Tibial nerve (tissue), 4 donors: ENCODE measurements at places on chromosomes 13 and 19. TPM values are rescaled to one million over a fixed set of nuclear protein-coding genes. Genes with fewer than 3 reads are reported as not detected.

The IGFL2 gene
- not detected for total RNA-seq

The AMH gene
- total RNA-seq = 5.4 TPM

DNA sequence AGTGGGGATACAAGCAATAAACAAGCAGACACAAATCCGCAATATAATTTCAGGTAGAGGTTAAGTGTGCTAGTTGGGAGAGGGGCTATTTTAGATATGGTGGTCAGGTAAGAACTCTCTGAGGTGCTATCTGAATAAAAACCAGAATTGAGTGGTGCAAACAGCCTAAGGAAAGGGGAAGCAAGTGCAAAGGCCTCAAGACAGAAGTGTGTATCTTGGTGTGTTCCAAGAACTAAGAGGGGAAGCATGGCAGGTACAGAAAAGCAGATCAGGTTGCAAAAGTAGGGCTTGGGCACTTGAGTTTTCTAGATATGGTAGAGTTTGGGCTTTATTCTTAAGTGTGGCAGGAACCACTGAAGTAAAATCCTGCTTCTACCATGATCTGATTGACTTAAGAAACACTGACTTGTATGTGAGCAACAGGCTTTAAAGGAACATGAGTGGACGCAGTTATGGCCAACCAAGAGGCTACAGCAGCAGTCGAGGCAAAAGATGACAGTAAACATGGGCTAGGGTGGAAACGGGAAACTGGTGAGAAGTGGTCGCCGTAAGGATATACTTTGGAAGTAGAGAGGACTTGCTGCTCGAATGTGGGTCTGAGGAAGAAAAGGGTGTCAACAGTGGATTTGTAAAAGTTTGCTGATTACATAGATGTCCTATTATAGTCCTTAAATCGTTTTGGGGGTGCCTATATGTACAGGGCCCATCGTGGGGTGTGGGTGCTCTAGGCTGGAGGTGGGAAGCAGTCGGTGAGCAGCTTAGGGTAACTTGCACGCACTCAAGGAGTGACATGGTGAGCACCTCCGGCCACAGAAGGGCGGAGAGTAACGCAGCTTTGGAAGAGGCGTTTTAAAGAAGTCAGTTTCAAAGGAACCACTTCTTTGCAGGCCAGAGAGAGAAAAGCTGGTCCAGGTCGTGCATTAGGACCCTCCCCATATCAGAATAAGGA, 677 bp downstream of the TGDS start:
- H3K4me1 ChIP-seq = peaks cover 16% of the 10 kb centered on the region
- DNase-seq = no peak
- peak overlapping the region; percentile 2 for H3K27ac ChIP-seq
- peak overlapping the region; percentile 75 for H3K4me3 ChIP-seq

DNA sequence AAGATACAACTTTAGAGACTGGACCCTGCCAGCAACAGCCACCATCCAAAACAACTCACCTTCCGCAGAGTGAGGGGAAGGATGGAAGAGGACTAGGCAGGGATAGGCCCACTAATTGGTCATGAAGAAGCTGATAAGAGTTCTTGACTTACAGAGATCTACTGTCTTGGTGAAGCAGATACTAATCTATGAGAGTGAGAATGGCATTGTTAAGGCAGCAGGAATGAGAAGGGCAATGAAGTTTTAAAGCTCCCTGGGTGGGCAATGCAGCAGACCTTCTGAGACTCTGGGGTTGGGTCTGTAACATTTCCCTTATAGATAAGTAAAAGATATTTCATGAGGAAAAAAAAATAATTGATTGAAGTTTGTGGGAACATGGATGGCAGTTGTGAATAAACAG, 63.7 kb downstream of the KLF12 start:
- H3K4me1 ChIP-seq = no peaks in the 10 kb centered on the region
- no peak for DNase-seq
- no peaks in the 10 kb centered on the region for H3K36me3 ChIP-seq
- H3K4me3 ChIP-seq = no peak overlapping the region
- H3K27ac ChIP-seq = no peak overlapping the region

- H3K27ac ChIP-seq = no peak overlapping the region
- no peaks in the 10 kb centered on the region for H3K36me3 ChIP-seq
- no peaks in the 10 kb centered on the region for H3K4me1 ChIP-seq
- no peaks in the 10 kb centered on the region for H3K27me3 ChIP-seq
Observed at GRCh38 chr13:92849381-92849780, 377.2 kb upstream of the GPC6 start.

The IQCN gene
- total RNA-seq = 2.3 TPM

- no peaks in the 10 kb centered on the region for H3K36me3 ChIP-seq
- no peak for DNase-seq
- H3K4me3 ChIP-seq = no peak overlapping the region
- H3K27ac ChIP-seq = no peak overlapping the region
- peaks cover 5% of the 10 kb centered on the region for H3K4me1 ChIP-seq
Observed at GRCh38 chr13:94251831-94252608, 227.5 kb downstream of the DCT start.

DNA sequence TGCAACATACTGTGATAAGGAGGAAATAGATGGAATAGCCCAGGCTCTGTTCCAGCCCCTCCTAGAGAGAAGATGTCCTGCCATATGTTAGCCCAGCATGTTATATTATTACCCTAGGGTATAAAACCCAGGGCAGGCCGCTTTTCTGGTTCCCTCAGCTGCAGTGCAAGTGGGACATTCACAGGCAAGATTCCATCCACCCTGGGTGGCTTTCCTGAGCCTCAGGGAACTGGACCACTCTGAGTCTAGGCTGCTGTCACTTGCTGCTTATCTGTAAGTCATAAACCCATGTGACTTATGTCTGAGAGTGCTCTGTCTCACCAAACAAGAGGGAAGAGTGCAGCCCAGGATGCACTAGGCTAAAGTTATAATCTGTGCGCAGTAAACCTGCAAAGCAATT, 413.2 kb downstream of the MZT1 start:
- no peaks in the 10 kb centered on the region for H3K4me1 ChIP-seq
- no peaks in the 10 kb centered on the region for H3K27me3 ChIP-seq
- H3K27ac ChIP-seq = no peak overlapping the region
- no peaks in the 10 kb centered on the region for H3K36me3 ChIP-seq

The S1PR2 gene
- 13.3 TPM for total RNA-seq

GRCh38 chr13:23561261-23561660, 9.0 kb upstream of the TNFRSF19 start:
- H3K27ac ChIP-seq = no peak overlapping the region
- H3K36me3 ChIP-seq = no peaks in the 10 kb centered on the region
- H3K4me1 ChIP-seq = no peaks in the 10 kb centered on the region
- no peak overlapping the region for H3K4me3 ChIP-seq

DNA sequence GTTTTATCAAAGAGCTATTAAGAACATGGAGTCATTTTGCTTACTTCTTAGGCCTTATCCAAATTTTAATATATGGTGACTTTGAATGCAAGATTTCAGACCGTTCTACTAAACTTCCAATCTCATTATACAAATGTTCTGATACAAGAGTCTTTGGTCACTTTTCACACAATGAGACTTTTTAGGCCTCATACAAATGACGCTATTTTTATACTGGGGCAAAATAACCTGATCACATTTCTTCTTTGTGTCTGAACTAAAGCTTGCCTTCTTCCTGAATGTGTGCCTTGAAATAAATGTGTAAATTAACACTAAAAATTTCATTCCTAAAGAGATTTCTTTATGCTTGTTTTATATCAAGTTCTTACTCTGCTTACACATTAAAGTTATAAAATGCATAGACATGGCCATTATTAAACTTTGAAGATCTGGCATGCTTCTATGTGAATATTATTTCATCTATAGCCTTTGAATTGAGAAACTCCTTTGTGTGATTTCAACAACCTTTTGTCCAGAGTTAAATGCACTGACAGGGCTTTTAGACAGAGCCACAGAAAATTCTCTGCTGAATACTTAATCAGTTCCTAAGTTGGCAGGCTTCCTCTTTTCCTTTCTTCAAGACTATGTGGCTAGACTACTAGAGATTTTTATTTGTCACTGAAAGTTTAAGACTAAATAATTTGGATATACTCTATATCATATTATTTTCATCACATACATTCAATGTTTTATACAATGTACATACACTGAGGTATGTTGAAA, 86.1 kb downstream of the EDNRB start:
- no peaks in the 10 kb centered on the region for H3K36me3 ChIP-seq
- H3K4me3 ChIP-seq = no peak overlapping the region

The CD70 gene
- total RNA-seq = not detected

The IGFL3 gene
- not detected for total RNA-seq

The NR2F6 gene
- total RNA-seq = 45.6 TPM

DNA sequence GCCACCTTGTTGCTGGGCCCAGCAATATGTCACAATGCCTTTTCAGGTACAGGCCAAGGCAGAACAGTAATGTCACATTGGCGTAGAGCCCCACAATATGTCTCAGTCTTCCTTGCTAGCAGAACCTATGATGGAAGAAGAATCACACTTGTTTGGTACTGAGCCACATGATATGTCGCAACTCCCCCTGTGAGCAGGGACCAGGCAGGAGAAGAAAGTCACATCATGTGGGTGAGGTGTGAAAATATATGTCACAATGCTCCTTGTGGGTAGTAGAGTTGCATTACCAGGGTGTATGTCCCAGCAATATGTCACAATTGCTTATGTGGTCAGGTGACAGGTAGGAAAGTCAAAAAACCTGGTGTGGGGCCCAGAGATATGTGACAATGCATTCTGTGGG, 7.1 kb upstream of the ZNF91 start:
- H3K36me3 ChIP-seq = no peaks in the 10 kb centered on the region
- no peak overlapping the region for H3K27ac ChIP-seq
- no peak for DNase-seq
- H3K4me1 ChIP-seq = no peaks in the 10 kb centered on the region
- H3K27me3 ChIP-seq = no peaks in the 10 kb centered on the region
- no peak overlapping the region for H3K4me3 ChIP-seq

The C19orf81 gene
- not detected for total RNA-seq
